Central memory CD4-positive, alpha-beta T cell (primary cell): ENCODE measurements at places on chromosomes 16 and 17.

DNA sequence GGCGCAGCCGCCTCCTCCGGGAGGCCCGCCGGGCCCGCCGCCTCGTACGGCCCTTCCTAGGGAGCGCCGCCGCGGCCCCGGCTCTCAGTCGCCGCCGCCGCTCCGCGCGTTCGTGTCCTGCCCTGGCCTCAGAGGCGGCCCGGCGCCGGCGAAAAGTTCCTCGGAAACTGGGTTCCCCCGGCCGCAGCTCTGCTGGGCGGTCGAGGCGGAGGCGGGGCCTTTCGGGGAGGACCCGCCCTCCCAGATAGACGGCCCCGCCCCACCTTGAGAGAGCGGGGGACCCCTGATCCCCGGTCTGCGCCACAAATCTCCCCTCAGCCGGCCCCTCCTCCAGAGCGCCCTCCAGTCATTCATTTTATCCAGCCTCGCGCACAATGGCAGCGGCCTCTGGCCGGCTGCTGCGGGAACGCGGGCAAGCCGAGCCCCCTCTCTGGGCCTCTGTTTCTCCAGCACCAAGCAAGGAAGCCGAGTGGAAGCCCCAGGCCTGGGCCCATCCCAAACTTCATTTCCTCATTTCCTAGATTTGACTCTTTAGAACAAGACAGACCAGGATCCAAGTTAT is at the start of gene SREBF1:
SREBF1 (minus strand) TSS at position 169 of the 562 bp plus-strand sequence. CDS start 169 bp downstream, outside the sequence.
- peak; percentile 54 for DNase-seq

DNA sequence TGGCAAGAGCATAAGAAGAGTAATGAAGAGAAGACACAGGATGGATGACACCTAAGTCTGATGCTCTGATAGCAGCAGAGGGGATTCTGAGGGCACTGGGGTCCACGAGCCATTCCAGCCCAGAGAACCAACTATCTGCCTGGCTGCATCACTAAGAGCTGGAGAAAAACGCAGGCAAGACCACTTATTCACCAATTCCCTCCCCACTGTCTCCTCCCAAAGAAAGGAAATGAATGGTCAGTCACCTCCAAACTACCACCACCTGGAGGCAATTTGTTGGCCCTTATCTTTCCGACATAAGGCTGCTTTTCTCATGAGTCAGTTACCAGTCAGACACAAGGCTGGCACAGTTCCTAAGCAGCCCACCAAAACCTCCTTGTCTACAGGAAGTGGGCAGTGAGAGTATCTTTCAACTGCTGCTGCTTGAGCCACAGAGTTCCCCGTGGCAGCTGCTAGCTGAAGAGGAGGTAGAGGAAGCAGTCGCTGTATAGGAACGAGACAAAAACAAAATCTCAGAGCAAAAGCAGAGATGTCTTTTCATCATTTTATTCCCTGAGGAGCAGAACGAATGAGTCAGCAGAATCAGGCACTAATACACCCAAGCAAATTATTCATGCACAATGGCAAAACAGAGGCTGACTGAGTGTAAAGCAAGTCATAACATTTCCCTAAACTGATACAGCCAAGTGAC is 111.1 kb downstream of the SMG6 start:
- DNase-seq, result peak; percentile 44

- DNase-seq, result peak; percentile 44
These were observed 4.0 kb upstream of the IL17C start for GRCh38 chr16:88634141-88634993.

- no peak for DNase-seq
These were observed 10.2 kb downstream of the CYB561 start for GRCh38 chr17:63435681-63436522.

DNA sequence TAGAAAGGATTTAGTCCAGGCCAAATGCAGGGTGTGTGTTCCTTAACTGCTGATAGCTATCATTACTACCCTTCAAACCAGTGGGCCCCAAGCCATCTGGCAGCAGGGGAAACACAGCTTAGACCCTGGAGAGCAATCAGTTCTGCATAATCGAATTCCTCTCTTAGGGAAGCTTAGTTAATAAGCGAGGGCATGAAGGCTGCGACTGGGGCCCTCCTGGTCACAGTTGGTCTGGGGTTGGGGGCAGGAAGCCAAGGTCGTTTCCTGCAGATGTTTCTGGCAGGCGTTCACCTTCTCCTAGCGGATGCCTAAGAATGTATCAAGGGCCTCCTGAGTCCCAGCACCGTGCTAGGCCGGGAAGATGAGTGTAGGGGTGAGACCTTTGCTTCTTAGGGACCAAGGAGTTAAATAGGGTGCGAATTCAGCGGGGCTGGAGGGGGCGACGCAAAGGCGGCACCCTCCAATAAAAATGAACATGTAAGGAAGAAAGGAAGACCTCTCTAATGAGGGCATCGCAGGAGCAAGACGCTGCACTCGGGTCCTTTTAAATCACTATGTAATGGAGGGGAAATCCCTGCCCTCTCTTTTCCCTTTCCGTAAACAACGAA is 16.5 kb upstream of the EEF2K start:
- DNase-seq, result no peak

- DNase-seq, result peak; percentile 89
These were observed 43.0 kb upstream of the ZNF750 start for GRCh38 chr17:82882715-82883418.

- DNase-seq, result no peak
These were observed 710 bp downstream of the TRAPPC1 start for GRCh38 chr17:7930841-7931631.

GRCh38 chr16:72835086-72835485 is 212.8 kb downstream of the ZFHX3 start:
- no peak for DNase-seq

DNA sequence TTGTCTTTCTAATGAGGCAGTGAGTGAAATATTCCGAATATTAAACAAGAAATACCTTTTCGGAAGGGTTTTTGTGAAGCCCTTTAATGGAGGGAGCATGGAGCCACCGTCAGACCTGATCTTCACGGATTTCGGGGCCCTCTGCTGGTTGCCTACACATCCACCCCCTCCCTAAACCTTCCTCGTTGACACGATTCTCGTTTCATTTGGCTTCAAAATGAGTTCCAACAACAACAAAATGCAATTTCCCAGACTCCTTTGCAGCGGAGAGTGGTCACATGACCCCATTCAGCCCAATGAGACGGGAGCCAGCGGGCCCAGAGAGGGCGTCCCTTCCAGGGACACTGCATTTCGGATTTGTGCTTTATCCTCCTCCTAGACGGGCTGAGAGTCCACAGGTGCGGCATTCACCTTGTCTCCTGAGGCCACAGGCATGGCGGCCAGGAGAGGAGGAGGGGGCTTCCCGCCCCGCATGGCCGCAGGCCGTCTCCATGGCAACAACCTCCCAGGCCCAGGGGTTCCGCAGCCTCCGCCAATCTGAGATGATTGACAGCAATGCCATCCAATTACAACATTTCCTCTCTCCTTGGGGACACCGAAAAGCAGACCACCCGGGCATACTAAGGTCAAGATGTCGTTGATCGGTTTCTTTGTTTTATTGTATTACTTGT is 259.8 kb downstream of the C16orf95 start:
- no peak for DNase-seq

- DNase-seq, result no peak
These were observed 8.9 kb upstream of the RAB37 start for GRCh38 chr17:74728033-74728701.

GRCh38 chr16:52257534-52257933 is 289.4 kb downstream of the TOX3 start:
- no peak for DNase-seq

GRCh38 chr17:49556223-49556943 is 19.3 kb upstream of the NXPH3 start:
- peak; percentile 73 for DNase-seq

DNA sequence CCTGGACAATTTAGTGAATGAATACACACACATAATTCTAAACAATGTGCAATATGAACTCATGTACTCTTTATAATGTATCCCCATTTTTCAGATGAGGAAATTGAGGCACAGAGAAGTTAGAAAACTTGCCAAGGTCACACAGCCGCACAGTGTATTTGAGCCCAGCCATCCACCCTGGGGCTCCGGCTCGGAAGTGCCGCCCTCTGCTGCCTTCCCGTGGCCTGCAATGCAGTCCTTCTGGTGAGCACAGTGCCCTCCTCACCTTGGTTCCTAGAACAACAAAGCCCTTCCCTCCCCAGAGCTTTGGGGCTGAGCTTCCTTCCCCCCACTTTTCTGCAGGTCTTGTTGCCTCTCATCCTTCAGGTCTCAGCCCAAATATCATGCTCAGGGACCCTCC is 63.7 kb downstream of the C16orf78 start:
- DNase-seq, result no peak

- no peak for DNase-seq
These were observed 15.5 kb downstream of the MXRA7 start for GRCh38 chr17:76695059-76695831.

- DNase-seq, result no peak
These were observed 137.9 kb downstream of the CDH11 start for GRCh38 chr16:64983963-64984362.

GRCh38 chr16:86808863-86809444 is 230.6 kb downstream of the FOXL1 start:
- DNase-seq, result no peak

DNA sequence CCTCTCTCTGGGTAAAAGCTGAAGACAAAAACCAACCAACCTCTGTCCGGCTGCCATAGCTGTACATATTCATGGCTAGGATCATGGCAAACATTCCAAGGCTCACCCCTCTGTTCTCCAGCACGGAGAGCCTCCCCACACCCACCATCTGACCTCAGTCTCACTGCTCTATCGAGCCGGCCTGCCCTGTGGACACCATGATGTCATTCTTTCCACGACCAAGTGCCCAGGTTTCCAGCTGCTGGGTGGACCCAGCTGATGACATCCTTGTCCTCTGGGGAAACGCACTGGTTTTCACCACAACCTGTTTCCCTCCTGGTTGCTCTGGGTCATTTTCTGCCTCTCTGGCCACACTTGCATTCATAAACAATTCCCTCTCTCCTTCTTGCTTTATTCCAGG is 67.7 kb downstream of the NDEL1 start:
- DNase-seq, result no peak

- no peak for DNase-seq
These were observed 106.5 kb upstream of the METRNL start for GRCh38 chr17:82972836-82973372.

DNA sequence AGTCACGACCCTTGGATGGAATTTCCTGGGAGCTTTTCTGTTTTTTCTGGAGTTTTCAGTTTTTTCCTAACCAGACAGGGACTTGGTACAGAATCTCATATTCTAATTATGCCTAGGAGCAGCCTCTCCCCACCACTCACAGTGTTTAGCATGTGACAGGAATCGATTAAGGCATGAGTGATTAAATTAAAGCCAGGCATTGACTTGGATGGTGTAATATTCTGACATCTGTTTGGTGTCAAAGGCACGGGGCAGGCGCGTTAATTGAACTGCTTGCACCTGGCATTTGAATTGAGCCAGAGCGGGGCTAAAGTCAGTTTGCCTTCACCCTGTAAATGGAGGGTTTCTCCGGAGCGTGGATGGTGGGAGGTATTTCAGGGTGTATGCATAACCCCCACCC is 11.9 kb downstream of the MAPT start:
- DNase-seq, result no peak

- DNase-seq, result no peak
These were observed 87.8 kb downstream of the MARCHF10 start for GRCh38 chr17:62720126-62720850.

DNA sequence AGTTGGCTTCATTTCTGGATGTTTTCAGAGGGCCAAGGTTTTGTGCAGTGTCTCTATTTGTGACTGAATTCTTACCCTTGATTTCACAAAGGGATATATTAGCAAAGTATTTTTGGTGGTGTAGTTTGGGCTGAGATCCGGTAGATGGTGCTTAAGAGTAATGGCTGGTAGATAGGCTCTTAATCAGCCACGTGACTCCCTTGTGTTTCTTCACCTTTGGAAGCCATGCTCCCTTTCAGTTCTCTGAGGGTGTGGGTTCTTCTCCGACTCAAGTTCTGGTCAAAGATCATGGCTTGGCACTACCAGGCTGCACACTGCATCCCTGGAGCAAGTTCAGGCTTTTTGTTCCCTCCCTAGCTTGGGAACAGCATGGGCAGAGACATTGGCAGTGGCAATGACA is 887.3 kb downstream of the CDH8 start:
- no peak for DNase-seq

GRCh38 chr16:75927810-75928209 is 201.5 kb upstream of the CPHXL start:
- no peak for DNase-seq

DNA sequence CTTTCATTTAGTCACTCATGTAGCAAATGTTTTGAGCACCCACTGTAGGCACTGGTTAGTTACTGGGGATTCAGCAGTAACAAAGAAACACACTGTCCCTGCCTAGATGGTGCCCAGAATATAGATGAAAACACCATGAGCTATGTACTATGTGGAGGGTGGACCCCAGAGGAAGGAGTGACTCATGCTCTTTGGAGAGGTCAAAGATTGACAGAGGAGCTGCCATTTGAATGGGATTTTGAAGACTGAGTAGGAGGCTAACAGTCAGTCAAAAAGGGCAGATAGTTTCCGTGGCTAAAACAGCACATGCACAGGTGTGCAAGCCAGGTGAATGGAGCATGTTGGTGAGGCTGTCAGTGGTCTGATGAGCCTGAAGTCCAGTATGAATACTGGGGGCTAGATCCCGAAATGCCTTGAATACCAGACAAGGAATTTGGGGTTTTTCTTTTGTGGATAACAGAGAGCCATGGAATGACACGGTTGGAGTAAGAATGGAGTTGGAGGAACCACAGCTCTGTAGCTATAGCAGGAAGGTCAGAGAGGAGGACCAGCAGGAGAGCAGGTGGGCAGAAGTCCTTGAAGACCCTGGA is 6.1 kb downstream of the IL21R start:
- DNase-seq, result peak; percentile 13

GRCh38 chr16:83579436-83579835 is 228.3 kb upstream of the HSBP1 start:
- DNase-seq, result no peak

GRCh38 chr17:42155614-42156045 is 841 bp upstream of the RAB5C start:
- no peak for DNase-seq

GRCh38 chr17:77111934-77112296 is 28.9 kb upstream of the SEC14L1 start:
- no peak for DNase-seq

DNA sequence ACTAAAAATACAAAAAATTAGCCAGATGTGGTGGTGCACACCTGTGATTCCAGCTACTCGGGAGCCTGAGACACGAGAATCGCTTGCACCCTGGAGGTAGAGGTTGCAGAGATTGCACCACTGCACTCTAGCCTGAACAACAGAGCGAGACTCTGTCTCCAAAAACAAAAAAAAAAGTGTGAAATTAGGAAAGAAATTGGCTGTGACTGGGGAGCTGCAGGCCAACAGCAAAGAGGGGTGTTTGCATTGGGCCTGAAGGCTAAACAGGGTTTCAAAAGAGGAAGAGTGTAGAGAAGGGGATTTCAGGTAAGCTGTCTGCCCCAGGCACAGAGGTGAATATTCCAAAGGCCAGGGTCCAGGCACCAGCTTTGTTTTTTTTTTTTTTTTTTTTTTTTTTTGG is 9.4 kb downstream of the BMERB1 start:
- DNase-seq, result no peak

DNA sequence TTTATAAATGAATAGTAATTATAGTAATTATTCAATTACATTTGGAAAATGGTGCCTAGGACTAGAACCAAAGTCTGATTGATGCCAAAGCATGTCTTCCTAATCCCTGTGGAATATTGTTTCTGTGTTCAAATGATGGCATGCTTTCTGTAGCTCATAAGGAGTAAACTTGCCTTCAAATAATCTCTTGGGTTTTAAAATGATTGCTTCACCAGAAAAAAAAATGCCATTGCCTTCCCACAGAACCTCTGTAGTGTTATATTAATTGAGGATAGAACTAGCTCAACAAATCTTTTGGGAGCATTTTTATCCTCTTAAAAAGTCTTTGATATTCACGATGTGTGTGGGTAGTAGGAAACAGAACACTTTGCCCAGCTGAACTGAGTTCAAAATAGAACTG is 7.7 kb upstream of the TMEM100 start:
- DNase-seq, result no peak

- no peak for DNase-seq
These were observed 74.2 kb upstream of the MED9 start for GRCh38 chr17:17402558-17402957.
